ENCODE measurements at places on chromosomes 6 and 20. TPM values are rescaled to one million over a fixed set of nuclear protein-coding genes. Genes with fewer than 3 reads are reported as not detected.
A peak's percentile ranks its signal among the peaks of the same experiment; 100 is the strongest.

DNA sequence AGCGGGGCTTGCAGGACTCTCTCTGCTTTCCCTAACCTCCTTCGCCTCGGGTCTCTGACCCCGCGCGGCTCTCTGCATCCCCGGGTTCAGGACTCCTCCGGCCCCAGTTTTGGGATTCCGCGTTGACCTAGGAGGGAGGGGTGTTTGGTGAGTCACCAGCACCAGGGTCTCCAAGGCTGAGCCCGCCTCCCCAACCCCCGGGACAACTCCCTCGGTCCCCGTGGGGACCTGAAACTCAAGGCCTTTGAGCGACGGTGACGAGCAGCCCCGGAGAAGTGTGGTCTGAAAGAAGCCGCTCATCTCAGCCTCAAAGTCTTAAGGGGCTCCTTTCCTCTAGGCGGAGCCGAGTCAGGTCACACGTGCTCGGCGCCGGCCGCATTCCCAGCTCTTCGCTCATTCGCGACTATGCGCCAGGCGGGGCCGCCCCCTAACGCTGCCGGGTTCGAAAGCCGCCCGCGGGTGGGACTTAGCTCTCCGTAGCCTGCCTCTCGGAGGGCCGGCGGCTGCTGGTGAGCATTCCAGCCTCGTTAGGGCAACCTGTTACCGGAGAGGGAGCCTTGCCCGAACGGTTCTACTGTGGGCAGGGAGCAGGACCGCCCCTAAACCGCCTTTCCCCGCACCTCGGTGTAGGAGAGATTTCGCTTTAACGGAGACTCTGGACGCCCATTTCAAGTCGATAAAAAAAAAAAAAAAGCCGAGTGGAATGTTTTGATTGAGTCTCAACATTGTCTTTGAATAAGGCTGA lies 3.0 kb upstream of the PRDM13 start:
- H3K36me3 ChIP-seq = no peaks in the 10 kb centered on the region
- peaks cover 96% of the 10 kb centered on the region for H3K27me3 ChIP-seq
- no peak overlapping the region for H3K27ac ChIP-seq
- H3K4me1 ChIP-seq = peaks cover 59% of the 10 kb centered on the region
- DNase-seq = no peak

Gene FAM83C
- not detected for total RNA-seq

GRCh38 chr20:37902504-37903313 lies at the start of gene VSTM2L:
Gene VSTM2L (plus strand): TSS chr20:37903127. CDS start chr20:37903351, 224 bp downstream.
- H3K27me3 ChIP-seq = peaks cover 49% of the 10 kb centered on the region
- H3K4me3 ChIP-seq = no peak within 1 kb of the TSS
- H3K4me1 ChIP-seq = peaks cover 4% of the 10 kb centered on the region
- no peak for DNase-seq
- no peaks in the 10 kb centered on the region for H3K36me3 ChIP-seq

DNA sequence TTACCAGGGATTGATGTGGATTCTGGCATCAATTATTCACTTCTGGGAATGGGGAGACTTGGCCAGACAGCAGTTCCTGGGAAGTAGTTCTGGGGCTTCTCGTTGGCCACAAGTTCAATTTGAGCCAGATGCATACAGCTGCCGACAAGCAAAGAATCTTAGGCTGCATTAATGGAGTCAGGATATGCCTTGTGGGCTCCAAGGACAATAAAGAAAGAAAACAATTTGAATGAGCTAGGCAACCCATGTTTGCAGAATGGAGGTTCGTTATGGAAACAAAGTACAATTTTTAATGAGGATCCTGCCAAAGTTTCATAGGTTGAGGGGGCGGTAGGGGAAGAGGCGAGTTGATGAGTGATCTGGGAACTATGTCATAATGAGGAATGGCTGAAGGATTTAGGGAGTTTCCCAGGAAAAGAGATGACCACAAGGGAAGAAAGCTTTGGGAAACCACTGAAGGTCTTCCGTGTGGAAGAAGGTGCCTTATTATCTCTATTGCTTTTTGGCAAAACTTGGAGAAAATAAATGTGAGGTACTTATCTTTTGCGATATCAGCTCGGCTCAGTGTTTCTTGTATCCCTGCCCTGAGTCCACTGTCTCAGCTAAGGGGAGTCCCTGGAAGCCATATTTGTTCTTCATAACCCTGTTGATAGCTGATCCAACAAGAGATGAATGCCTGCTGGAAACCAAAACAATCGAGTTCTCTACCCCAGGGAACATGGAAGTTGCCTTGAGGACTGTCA lies 181.0 kb upstream of the ZNF217 start:
- DNase-seq = no peak
- no peaks in the 10 kb centered on the region for H3K27me3 ChIP-seq
- no peak overlapping the region for H3K4me3 ChIP-seq
- no peaks in the 10 kb centered on the region for H3K36me3 ChIP-seq

DNA sequence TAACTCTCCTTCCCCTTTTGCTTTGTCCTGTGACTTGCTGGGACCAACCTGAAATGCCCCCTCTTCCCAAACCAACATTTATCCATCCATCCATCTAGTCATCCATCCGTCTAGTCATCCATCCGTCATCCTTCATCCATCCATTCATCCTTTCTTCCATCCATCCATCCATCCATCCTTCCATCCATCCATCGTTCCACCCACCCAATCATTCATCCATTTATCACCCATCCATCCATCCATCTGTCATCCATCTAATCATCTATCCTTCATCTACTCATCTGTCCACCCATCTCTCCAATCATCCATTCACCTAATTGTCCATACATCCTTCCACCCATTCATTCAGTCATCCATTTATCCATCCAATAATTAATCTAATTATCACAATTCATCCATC lies 92.7 kb downstream of the EDN3 start:
- H3K27ac ChIP-seq = no peak overlapping the region
- H3K4me1 ChIP-seq = no peaks in the 10 kb centered on the region
- DNase-seq = no peak
- no peaks in the 10 kb centered on the region for H3K27me3 ChIP-seq
- H3K36me3 ChIP-seq = no peaks in the 10 kb centered on the region

Gene PHACTR3
- not detected for total RNA-seq

- H3K4me1 ChIP-seq = no peaks in the 10 kb centered on the region
- no peaks in the 10 kb centered on the region for H3K27me3 ChIP-seq
- no peak overlapping the region for H3K27ac ChIP-seq
- no peak overlapping the region for H3K4me3 ChIP-seq
- peaks cover 20% of the 10 kb centered on the region for H3K36me3 ChIP-seq
- DNase-seq = no peak
Observed at GRCh38 chr6:42813074-42813645, 31.3 kb downstream of the BICRAL start.

Gene CALHM6
- total RNA-seq = 3.1 TPM

GRCh38 chr6:130027948-130028347 lies 9.6 kb downstream of the L3MBTL3 start:
- peak overlapping the region; percentile 70 for H3K27ac ChIP-seq
- peaks cover 23% of the 10 kb centered on the region for H3K4me1 ChIP-seq
- H3K27me3 ChIP-seq = no peaks in the 10 kb centered on the region

DNA sequence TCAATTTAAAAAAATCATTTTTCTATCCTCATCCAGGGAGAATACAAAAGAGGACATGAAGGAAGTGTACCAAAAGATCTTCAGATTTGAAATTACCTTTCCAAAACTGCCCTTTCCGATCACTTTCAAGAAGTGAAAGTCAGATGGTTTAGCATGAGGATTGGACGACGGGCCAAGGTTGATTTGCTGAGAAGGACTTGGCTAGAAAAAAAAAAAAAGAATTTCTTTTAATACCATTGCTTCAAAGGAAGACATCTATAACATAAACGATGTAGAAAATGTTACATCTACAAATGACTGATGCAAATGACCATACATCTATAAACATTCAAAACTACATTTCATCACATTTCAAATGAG lies 120.9 kb upstream of the SLC2A12 start:
- H3K4me1 ChIP-seq = peaks cover 62% of the 10 kb centered on the region
- no peak overlapping the region for H3K4me3 ChIP-seq
- no peak for DNase-seq
- no peaks in the 10 kb centered on the region for H3K27me3 ChIP-seq
- H3K36me3 ChIP-seq = peaks cover 47% of the 10 kb centered on the region

DNA sequence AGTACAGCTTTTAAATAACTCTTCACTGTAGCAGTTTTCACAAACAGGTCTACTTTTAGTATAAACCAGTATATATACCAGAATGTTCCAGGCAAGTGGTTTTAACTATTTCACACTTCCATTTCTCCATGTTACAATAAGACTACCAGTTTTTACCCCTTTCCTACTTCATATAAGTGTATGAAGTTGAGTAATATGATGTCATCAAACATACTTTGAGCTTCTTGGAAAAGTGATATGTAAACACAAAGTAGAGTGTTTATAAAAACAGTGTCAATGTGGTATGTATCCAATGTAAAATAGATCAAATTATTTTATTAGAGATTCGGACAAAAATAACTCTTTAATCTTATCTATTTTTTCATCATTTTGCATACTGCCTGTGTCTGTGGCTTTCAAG lies 2.5 kb upstream of the PAQR8 start:
- peaks cover 24% of the 10 kb centered on the region for H3K4me1 ChIP-seq
- DNase-seq = no peak
- no peaks in the 10 kb centered on the region for H3K36me3 ChIP-seq
- H3K4me3 ChIP-seq = no peak overlapping the region
- no peak overlapping the region for H3K27ac ChIP-seq
- no peaks in the 10 kb centered on the region for H3K27me3 ChIP-seq

DNA sequence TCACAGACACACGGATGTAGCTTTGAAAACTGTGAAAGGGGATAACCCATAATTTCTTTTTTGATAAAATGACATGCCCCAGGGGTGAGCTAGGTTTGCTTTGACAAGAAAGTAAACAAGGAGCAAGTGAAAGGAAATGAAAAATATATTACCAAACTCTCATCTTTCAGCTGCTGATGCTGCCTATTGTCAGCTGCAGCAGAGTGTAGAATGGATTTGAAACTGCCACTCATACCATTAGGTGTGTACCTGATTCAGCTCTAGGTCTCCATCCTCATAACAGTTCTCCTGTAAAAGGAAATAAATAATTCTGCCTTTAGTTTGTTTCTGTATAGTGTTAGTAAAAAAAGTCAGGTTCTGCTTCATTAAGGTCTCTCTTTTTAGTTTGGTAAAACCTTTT lies 415.1 kb upstream of the MARCKS start:
- no peaks in the 10 kb centered on the region for H3K36me3 ChIP-seq
- H3K27me3 ChIP-seq = no peaks in the 10 kb centered on the region
- no peak for DNase-seq
- no peaks in the 10 kb centered on the region for H3K4me1 ChIP-seq
- H3K27ac ChIP-seq = no peak overlapping the region

DNA sequence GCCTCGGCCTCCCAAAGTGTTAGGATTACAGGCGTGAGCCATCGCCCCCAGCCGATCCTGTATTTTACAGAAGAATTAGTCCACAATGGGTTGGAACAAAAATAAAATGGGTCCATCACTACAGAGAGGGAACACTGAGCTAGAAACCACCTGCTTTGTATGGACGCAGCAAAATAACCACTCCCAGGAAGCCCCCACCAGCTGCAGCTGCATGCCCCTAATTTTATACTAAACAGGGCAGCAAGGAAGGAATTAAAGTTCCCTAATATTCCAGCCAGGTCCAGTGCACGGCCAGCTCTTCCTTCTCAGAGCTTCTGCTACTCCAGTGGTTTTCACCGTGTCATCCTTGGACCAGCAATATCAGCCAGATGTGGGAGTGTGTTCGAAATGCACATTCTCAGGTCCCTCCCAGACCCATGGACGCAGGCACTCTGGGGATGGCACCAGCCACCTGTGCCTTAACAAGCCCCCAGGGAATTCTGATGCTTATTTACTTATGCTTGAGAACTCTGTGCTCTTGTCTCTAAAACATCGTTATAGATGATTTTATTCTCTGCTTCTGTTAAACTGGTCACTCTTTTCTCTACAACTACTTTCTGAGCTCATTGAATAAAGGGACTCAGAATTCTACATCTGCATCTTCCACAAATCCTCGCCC lies 189.5 kb upstream of the SLC24A3 start:
- no peak overlapping the region for H3K27ac ChIP-seq
- no peaks in the 10 kb centered on the region for H3K36me3 ChIP-seq
- no peaks in the 10 kb centered on the region for H3K4me1 ChIP-seq

DNA sequence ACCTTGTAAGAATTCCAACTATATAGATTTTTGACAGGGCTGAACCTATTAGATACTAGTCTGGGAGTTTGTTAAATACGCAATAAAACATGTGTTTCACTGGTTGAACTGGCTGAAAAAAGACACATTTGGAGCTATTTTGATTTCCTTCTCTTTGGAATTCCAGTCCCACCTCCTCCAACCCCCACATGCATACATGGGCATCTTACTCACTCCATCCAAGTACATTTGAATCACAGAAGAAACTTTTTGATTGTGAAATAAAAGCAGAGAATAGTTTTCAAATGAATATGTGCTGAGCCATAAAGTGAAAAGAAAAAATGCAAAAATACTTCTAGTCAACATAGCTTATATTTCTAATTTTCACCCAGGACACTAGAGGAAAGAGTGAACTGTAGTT lies 33.9 kb upstream of the STXBP5 start:
- no peaks in the 10 kb centered on the region for H3K36me3 ChIP-seq
- H3K27me3 ChIP-seq = no peaks in the 10 kb centered on the region
- DNase-seq = no peak
- no peaks in the 10 kb centered on the region for H3K4me1 ChIP-seq
- H3K4me3 ChIP-seq = no peak overlapping the region
- H3K27ac ChIP-seq = no peak overlapping the region

DNA sequence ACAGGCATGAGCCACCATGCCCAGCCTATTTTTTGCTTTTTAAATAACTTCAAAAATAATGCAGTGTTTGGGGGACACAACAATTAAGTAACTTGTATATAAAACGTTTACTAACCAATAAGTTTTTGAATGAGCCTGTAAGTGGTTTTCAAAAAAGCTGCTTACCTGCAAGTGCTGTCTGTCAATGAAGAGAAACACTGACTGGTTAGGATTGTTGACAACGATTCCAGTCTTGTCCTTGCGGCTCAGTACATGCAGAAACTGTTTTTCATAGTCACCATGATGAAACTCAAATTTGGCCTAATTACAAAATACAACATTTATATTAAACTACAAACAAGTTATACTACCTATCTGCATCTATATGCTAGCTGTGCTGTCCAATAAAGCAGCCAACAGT lies 10.3 kb downstream of the C6orf62 start:
- no peak overlapping the region for H3K4me3 ChIP-seq
- no peak overlapping the region for H3K27ac ChIP-seq
- peaks cover 96% of the 10 kb centered on the region for H3K36me3 ChIP-seq
- H3K4me1 ChIP-seq = peaks cover 17% of the 10 kb centered on the region

Gene APCDD1L
- not detected for total RNA-seq

Gene UTRN
- total RNA-seq = 153 TPM

- no peak for DNase-seq
- H3K27me3 ChIP-seq = no peaks in the 10 kb centered on the region
- no peaks in the 10 kb centered on the region for H3K36me3 ChIP-seq
Observed at GRCh38 chr20:1838556-1839279, 56.5 kb upstream of the SIRPA start.

- no peaks in the 10 kb centered on the region for H3K27me3 ChIP-seq
- DNase-seq = no peak
- H3K36me3 ChIP-seq = no peaks in the 10 kb centered on the region
- H3K4me1 ChIP-seq = peaks cover 20% of the 10 kb centered on the region
- H3K27ac ChIP-seq = no peak overlapping the region
Observed at GRCh38 chr6:119346936-119347335, 2.6 kb downstream of the MAN1A1 start.

DNA sequence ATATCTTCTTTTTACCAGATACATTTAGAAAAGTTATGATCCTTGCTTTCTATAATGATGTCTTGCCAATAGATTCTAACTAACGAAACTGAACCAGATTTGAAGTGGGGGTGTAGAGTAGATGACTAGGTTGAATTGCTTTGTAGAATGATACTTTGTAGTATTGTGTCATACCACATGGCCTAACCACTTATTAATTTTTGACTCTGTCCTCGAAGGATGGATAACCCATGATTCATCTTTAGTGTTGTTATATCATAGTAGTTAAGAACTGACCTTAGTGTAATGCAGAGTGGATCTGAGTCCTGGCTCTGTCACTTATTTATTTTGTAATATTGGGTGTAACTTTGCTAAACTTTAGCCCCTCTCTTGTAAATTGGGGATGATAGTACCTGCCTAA lies 4.5 kb downstream of the PHF3 start:
- no peak overlapping the region for H3K27ac ChIP-seq
- H3K4me3 ChIP-seq = no peak overlapping the region
- H3K4me1 ChIP-seq = peaks cover 12% of the 10 kb centered on the region
- H3K36me3 ChIP-seq = no peaks in the 10 kb centered on the region
